HFFc6 (cell line): ENCODE measurements at places on chromosomes 3 and 15. TPM values are rescaled to one million over a fixed set of nuclear protein-coding genes. Genes with fewer than 3 reads are reported as not detected.
A peak's percentile ranks its signal among the peaks of the same experiment; 100 is the strongest.

DNA sequence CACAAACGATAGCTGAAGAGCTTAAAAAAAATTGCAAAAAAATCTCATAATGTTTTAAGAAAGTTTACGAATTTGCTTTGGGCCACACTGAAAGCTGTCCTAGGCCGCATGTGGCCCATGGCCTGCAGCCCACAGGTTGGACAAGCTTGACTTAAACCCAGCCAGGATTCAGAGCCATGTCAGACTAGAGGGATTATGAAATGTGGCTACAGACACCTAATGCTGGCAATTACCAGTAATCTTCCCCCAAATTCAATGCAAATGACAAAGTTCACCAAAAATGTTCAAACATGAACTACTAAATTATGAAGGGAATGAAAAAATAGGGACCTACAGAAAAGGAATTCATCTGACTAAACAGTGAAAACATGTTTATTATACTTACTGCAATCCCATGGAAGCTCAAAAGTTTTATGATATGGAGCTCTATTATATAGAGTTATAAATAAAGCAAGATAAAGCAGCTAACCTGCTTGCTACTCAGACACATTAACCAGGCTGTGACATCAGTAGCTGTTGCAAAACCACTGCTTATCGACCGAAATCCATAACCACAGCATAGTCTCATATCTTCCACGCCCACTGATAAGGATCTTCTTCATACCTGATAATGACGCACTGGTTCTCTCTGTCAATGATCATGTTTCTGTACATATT is 49.2 kb downstream of the LDHAL6B start:
- H3K36me3 ChIP-seq = peaks cover 13% of the 10 kb centered on the region
- no peak for DNase-seq
- H3K27ac ChIP-seq = no peak overlapping the region
- H3K4me1 ChIP-seq = peaks cover 14% of the 10 kb centered on the region
- H3K4me3 ChIP-seq = no peak overlapping the region

DNA sequence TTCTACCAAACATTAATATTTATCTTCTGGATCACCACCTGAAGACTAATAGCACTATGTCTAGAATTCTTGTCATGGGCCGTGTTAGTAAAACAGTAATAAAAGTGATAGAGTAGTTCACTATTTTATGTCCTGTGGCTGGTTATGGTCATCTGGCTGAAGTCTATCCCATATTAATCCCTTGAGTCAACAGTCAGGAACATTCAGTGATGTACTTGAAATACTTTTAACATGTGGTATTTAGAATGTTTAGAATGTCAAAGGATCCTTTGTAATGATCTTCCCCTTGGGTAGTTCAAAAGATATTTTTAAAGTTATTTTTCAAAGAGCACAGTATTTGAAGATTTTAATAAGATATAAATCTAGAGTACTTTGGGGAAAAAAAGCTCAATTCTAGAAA is 117.0 kb downstream of the MBNL1 start:
- no peaks in the 10 kb centered on the region for H3K27me3 ChIP-seq
- H3K4me3 ChIP-seq = peak overlapping the region; percentile 55
- peaks cover 85% of the 10 kb centered on the region for H3K4me1 ChIP-seq
- peak; percentile 83 for DNase-seq
- peaks cover 13% of the 10 kb centered on the region; the same call in 1 of the 2 replicates for H3K36me3 ChIP-seq

PLCL2 gene
- 3.6 to 6.2 TPM (median 3.9 TPM) in 3 replicates for total RNA-seq

RGMA gene
- 0.18 to 0.26 TPM in 2 of 3 replicates, not detected in the other for total RNA-seq

GRCh38 chr3:46867550-46867898 is 4.3 kb upstream of the MYL3 start:
- no peaks in the 10 kb centered on the region for H3K4me1 ChIP-seq
- no peak overlapping the region for H3K4me3 ChIP-seq
- no peak for DNase-seq
- H3K36me3 ChIP-seq = no peaks in the 10 kb centered on the region
- no peak overlapping the region for H3K27ac ChIP-seq

DNA sequence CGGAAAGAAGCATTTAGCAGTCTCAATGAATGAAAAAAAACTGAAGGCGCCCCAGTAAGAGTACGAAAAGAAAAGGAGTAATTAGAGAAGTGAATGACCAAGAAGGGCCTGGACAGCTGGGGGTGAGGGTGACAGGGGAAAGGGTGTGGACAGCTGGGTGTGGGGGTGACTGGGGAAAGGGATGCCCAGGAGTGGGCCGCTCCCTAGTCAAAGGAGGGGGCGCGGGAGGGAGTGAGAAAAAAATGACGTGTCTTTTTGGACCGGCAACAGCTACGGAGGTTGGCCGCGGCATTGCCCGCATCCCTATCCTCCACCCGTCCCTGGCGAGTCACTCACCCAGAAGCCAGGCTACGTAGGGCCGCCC is 274 bp upstream of the ZCWPW2 start:
- peaks cover 47% of the 10 kb centered on the region for H3K4me1 ChIP-seq
- peaks cover 23% of the 10 kb centered on the region for H3K36me3 ChIP-seq
- peak overlapping the region; percentile 92 for H3K4me3 ChIP-seq
- DNase-seq = no peak

GRCh38 chr3:21520106-21520963 is 230.7 kb downstream of the ZNF385D start:
- no peak for DNase-seq
- no peak overlapping the region for H3K27ac ChIP-seq
- no peak overlapping the region for H3K4me3 ChIP-seq
- H3K36me3 ChIP-seq = no peaks in the 10 kb centered on the region
- H3K4me1 ChIP-seq = peaks cover 13% of the 10 kb centered on the region

ARID3B gene
- total RNA-seq = 1.7 to 2.2 TPM (median 1.8 TPM) in 3 replicates

ARPP21 gene
- not detected in 3 replicates for total RNA-seq

NR2E3 gene
- not detected in 2 replicates for total RNA-seq
